ENCODE measurements at places on chromosomes 12 and 14. TPM values are rescaled to one million over a fixed set of nuclear protein-coding genes. Genes with fewer than 3 reads are reported as not detected.

Gene C14orf180
- not detected for total RNA-seq

Gene GLIPR1L1
- total RNA-seq, result not detected

Gene GUCY2C
- not detected for total RNA-seq

Gene LALBA
- not detected for total RNA-seq

Gene EGLN3
- 82.0 TPM for total RNA-seq

Gene CAPZA3
- not detected for total RNA-seq

Gene SIX1
- 22.9 TPM for total RNA-seq

Gene CLEC4C
- not detected for total RNA-seq

Gene CLEC4A
- not detected for total RNA-seq

Gene NOS1
- total RNA-seq, result 0.14 TPM

Data from Caki2 (cell line).